ENCODE measurements at places on chromosomes 11 and 22.

DNA sequence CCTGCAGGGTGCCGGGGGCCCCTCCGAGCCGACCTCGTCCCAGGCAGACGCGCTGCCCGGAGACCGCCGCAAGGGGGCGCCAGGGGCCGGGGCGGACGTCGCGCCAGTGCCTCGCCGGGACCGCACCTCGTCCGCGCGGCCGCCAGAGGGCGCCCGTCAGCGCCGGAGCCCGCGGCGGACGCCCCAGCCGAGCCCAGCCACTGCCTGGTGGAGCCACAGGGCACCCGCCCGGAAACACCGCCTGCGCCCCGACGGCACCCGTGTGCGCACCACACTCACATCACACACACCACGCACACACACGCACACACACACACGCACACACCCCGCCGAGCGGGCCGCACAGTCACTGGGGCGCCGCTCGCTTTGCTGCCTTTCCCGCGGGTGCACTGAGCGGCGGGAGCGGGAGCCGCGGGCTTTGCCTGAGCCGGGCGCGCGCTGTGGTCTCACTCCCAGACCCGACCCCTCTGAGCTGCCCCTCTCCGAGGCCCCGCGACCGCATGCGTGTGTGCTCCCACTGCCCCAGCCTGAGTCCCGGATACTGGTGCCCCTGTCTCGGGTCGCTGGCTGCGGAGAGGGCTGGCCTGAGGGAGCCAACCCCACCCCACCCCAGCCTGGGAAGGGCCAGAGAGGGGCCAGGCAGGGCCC, 449.3 kb downstream of the OPCML start:
- DNase-seq, result peak; percentile 87

DNA sequence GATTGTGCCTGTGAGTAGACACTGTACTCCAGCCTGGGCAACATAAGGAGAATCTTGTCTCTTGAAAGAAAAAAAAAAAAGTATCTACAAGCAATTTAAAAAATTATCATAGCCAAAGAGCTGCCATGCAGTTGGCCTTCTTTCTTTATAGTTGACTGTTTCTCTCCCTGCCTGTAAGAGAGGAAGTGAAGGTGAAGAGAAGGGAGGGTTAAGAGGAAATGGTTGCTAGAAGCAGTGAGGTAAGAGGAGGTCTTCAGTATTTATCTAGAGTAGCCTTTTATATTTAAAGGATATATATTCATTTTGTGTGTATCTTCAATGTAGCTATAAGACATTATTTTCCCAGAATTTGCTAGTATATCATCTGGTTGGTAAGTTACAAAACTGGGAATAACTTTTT, 217.9 kb downstream of the TMEM135 start:
- peak; percentile 64 for DNase-seq

DNA sequence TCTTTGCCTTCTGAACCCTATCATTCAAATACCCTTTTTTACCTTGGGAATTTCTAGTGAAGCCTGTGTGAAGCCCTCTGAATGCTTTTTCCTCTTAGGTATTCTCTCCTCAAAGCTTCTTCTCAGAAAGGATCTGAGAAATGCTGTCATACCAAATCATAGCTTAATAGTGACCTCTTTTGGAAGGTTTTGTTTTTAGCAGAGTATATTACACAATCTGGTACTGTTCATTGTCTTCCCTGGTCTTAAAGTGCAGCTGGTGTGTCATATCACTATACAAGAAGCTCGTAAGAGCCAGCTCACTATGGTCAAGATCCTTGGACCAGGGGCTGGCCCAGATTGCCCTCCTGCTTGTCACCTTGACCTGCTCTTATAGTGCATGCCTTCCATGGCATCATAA, 204.4 kb upstream of the ANO5 start:
- DNase-seq, result peak; percentile 11

DNA sequence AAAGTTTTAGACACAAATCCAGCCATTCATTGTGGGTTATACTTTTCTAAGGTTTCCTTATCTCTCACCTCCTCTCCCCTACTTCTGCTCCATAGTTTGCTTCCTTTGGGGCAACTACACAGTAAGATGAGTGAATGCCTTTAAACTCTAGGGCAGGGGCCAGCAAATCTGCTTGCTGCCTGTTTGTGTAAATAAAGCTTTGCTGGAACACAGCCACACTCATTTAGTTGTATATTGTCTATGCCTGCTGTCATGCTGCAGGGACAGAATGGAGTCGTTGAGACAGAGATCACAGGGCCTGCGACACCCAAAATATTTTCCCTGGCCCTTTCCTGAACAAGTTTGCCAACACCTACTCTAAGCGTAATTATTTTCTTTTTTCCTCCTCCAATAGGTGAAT, 58.7 kb downstream of the TECTA start:
- no peak for DNase-seq

DNA sequence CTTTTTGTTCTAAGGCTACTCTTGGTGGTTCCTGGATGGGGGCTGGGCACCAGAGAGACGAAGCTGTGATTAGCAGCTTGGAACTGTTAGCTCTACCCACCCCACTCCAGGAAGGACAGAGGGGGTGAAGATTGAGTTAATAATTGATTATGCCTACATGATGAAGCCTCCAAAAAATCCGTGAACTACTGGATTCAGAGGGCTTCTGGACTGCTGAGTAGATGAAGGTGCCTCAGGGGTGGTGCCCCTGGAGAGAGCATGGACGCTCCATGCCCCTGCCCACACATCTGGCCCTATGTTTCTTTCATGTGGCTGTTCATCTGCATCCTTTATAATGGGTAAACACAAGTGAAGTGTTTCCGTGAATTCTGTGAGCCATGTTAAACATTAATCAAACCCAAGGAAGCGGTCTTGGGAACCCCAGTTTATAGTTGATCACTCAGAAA, 47.3 kb upstream of the CYP2D6 start:
- no peak for DNase-seq

DNA sequence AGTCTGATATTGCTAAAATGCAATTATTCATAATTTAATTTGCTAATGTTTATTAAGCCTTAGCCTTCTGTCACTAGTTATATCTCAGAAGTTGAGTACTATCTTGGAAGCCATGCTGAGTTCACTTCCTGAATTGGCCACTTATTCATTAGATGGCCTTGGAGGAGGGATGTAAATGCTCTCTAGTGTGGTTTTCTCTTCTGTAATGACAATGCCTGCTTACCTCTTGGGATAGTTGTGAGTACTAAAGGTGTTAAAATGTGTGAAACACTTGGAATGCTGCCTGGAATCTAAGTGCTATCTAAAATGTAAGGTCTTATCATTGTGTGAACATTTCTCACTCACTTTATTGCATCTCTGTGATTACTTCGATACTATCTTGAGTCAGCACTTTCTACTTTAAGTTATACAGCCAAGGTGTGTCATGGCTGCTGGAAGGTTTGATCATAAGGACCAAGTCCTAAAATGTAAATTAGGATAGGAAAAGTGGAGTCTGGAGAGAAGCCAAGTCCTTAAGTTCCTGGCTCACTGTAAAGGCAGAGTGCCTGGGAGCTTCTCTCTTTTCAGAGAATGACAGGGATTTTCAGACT, 12.4 kb downstream of the GLYATL2 start:
- no peak for DNase-seq

DNA sequence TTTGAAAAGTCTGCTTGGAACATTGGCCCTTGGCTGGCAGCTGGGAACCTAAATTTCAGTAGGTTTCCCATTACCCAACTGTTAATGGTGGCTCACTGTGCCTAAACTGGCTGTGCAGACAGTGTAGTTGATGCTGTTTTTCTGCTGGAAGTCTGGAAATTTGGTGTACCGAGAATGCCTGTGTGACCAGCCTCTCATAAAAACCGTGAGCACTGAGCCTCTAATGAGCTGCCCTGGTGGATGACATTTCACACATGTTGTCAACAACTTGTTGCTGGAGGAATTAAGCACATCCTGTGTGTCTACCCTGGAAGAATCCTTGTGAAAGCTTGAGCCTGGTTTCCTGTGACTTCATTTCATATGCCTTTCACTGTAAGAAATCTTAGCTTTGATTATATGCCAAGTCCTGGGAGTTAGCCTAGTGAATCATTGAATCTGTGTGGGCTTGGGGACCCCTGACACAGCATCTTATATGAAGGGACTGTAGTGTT, 131.1 kb downstream of the LDLRAD3 start:
- no peak for DNase-seq

GRCh38 chr11:8374716-8375115, 111.0 kb upstream of the LMO1 start:
- DNase-seq, result no peak

- peak; percentile 43 for DNase-seq
Observed at GRCh38 chr11:77548552-77549445, 41.0 kb upstream of the AQP11 start.

- no peak for DNase-seq
Observed at GRCh38 chr11:102489186-102490145, 36.9 kb upstream of the TMEM123 start.

DNA sequence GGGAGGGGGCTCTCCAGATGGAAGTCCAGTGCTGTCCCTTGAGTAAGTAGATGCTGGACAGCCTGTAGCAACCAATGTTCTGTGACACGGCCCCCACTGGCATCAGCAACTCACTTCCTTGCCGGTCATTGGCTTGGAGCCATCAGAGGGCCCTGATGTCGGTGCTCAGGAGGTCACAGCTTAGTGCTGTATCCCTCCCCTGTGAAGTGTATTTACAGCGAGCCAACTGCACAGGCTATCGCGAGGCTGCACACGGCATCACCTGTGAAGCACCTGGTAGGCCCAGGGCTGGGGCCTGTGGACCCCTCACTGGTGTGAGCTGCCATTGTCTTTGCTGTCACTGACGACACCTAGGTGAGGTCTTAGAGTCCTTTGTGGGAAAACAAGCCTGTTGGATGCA, 13.4 kb upstream of the ACR start:
- DNase-seq, result no peak

DNA sequence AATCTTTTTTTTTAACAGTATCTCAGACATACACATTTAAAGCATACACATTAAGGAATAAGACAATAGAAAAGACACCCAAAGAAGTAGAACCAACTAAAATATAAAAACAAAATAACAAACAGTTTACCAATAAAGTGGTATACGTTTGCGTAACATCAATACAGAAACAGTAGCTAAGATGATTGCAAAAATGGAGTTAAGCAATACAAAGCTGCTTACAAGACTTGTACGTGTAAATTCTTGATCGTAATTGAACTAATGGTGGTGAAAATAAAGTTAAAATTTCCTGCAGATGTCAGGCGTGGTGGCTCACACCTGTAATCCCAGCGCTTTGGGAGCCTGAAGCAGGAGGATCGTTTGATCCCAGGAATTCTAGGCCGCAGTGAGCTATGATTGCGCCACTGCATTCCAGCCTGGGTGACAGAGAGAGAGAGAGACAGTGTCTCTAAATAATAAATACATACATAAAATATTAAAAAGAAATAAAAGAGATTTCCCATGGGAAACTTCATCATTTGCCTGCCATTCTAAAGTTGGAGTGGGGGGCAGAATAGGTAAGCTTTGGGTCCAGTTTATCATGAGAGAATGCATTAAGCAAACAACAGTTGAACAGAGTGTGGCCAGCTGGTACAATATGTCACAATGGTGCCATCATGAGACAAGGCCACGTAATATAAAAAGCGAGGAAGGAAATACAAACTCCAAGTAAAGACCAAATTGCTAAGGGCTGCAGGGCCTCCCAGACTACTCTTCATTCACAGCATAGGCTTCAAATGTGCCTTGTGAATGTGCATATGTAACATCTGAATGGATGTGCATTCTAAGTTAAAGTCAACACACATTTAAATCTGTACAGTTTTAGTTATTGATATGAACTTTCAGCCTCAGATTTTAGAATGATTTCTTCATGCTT, 38.9 kb upstream of the EED start:
- no peak for DNase-seq

DNA sequence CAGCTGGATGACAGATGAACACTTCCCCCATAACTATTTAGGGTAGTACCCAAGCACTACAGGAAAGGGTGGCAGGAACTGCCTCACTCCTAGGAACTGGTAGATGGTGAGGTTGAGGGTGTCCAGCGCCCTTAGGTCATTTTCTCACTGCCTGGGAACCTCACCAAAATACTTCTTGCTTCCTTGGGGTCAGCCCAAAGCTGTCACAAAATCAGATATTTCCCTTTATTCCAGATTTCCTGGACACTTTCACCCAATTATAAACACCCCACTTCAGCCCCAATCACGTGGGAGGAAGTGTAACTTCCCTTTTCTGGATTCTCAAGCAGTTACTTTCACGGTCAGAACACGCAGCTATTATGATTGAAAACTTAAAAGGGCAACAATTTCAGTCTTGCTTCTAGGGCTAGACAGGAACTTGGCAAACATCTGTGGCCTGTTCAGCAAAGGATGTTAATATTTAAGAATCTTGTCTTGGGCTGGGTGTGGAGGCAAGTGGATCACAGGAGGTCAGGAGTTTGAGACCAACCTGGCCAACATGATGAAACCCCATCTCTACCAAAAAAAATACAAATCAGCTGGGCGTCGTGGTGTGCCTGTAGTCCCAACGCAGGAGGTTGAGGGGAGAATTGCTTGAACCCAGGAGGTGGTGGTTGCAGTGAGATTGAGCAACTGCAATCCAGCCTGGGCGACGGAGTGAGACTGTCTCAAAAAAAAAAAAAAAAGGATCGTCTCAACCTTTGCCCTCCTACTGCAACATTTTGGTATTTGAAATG, 4.0 kb downstream of the FTH1 start:
- DNase-seq, result peak; percentile 89
